Body of pancreas (tissue), 4 donors: ENCODE measurements at places on chromosomes 11 and 22. TPM values are rescaled to one million over a fixed set of nuclear protein-coding genes. Genes with fewer than 3 reads are reported as not detected.

GRCh38 chr11:117819096-117820040, 5.2 kb downstream of the FXYD2 start:
- peaks cover 64% of the 10 kb centered on the region for H3K4me1 ChIP-seq
- peak; percentile 81 for DNase-seq
- H3K36me3 ChIP-seq: no peaks in the 10 kb centered on the region
- H3K4me3 ChIP-seq: no peak overlapping the region
- no peaks in the 10 kb centered on the region for H3K27me3 ChIP-seq

Gene NDUFS3
- total RNA-seq: 28.7 TPM

Gene AP5B1
- 33.9 TPM for total RNA-seq

Gene B3GAT1
- total RNA-seq: under 0.01 TPM

Gene GNAZ
- 0.33 TPM for total RNA-seq

DNA sequence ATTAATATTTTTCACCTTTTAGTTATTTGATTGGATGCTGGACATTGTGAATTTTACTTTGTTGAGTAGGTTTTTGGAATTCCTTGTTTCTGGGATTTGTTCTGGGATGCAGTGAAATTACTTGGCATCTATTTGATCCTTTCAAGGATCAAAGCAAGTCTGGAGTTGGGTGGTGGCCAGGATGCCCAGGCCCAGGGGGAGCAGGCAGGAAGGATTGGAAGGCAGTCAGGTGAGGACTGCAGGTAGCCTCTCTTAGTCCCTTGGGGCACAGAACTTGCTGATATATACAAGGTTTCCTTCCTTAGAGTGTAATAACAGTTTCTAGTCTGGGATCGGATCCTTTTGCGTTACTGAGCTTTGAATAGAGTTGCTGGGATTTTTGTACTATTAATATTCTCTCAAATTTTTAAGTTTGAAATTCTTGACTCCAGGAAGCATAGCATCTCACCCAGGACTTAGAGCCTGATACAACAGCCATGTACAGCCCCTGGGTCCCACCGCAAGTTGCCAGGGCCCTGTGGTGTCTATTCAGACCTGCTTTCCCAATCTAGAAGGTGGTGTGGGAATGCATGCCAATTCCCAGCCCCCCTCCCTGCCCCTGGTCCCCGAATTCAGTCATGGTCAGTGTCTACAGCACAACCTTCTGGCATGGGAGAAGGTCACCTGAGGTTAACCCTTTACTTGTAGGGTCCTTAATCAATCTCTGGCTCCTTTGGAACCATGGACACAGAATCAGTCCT, 6.1 kb downstream of the ZNF74 start:
- no peaks in the 10 kb centered on the region for H3K27me3 ChIP-seq
- H3K4me1 ChIP-seq: peaks cover 29% of the 10 kb centered on the region
- H3K4me3 ChIP-seq: no peak overlapping the region
- DNase-seq: no peak
